ENCODE measurements at places on chromosomes 13 and 19.
A peak's percentile ranks its signal among the peaks of the same experiment; 100 is the strongest.

DNA sequence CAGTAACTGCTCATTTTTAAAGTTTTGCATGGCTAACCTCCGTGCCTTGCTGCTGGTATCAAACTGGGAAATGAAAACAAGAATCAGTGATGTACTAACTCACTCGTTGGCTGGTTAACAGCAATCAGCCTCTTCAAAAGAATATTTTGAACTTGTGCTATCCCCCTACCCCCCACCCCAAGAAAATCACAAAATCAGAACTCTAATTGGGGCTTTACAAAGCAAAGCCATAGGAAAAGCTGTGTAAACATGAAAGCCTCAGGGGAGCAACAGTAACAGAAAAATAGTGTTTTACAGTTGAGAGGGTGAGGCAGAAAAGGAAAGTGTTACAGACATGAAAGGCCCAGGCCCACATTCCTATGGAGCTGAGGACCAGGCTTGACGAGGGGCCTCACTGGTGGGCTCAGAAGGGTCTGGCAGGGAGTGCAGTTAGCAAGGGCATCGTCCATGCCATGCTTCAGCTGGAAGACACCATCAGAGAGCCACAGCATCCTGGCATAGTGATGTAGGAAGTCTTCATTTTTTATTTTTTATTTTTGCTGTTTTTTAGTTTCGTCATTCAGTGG lies 217.6 kb downstream of the PCCA start:
- DNase-seq = peak; percentile 9

DNA sequence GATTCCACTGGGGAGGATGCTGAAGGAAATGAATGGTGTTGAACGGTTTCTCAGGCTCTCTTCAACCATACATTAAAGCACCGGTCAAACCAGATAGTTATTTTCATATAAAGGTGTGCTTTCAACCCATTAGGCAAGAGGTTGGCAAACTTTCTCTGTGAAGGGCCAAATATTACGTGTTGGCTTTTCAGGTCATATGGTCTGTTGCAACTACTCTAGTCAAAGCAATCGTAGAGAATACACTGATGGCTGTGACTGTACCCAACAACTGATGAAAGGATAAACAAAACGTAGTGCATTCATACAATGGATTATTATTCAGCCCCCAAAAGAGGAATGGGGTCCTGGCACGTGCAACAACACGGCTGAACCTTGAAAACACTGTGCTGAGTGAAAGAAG lies 5.8 kb downstream of the ZSCAN5A start:
- DNase-seq = no peak

DNA sequence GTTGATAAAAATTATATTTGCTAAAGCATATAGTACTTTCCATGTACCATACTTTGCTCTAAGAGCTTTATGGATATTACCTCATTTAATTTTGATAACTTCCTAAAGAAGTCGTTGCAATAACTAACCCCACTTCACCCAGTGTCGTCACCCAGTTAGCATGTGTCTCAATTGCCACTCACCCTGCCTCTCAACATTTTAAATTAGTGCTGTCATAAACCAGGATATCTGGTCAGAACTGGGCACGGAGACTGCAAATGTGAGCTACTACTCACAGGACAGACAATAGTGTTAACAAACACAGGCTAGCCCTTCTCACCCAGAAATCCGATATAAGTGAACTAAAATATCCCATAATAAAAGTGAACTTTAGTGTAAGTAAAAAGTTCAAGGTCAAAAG lies 430.6 kb downstream of the KLF12 start:
- no peak for DNase-seq

DNA sequence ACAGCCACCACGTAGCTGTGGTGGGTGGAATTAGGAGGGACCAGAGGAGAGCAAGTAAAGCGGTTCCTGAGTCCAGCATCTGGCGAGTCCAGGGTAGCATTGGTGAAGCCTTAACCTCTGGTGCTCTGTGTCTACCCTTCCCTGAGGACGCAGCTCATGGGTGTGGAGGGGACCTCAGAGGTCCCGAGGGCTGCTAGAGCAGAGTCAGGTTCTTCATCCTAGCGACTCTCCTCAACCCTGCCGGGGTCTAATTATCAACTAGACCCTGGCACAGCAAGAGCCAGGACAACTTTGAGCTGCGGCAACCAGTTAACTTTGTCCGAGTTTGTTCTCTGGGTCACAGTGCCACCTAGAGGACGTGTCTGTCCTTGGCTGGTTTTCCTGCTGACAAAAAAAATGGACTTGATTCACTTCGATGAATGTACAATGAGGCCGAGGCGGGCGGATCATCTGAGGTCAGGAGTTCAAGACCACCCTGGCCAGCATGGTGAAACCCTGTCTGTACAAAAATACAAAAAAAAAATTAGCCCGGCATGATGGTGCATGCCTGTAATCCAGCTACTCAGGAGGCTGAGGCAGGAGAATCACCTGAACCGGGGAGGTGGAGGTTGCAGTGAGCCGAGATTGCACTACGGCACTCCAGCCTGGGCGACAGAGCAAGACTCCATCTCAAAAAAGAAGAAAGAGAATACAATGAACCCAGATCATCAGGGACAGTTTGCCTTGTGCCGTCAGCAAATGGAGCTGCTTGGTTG lies 25.0 kb downstream of the TSSK6 start:
- peak; percentile 85 for DNase-seq

- DNase-seq = no peak
These were observed 43.7 kb downstream of the FOXO1 start for GRCh38 chr13:40622761-40623160.

DNA sequence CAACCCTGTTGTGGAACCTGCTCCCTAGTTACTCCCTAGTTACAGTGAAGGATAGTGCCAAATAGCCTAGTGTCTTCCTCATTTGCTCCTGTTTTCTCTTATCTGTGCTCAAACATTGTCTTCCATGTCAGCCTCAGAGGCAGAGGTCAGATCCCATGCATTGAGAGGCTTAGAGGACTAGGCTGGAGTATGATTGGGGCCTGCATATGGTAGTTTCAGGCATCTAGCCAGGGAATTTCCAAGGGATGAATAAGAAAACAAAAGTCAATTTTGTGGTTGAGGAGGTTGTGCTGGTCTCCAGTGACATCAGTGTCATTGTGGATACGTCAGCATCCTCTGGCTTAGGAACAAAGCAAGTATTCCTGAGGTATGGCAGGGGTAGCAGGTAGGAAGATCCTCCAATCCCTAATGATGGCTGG lies 9.4 kb downstream of the ZNF546 start:
- peak; percentile 65 for DNase-seq

Data from cardiac muscle cell (in vitro differentiated cells and primary cell).